NCI-H2107 (cell line): ENCODE measurements at places on chromosomes 16 and 17.

DNA sequence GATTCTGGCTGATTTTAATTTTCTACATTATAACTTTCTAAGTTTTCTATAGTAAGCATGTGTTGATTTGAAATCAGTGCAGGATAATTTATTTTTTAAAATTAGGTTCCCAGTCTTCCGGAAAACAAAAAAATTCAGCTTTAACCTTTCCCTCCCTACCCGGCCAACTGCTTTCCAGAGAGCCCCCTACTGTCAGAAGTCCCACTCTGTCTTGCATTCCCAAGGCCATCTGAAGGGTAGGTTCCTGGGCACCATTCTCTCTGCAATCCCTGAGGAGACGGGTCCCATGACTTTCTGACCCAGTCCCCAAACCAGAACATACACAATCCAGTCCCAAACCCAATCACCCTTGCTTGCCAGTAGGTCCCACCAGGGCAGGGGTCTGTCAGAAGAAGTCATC is 200.3 kb downstream of the CYLD start:
- DNase-seq = no peak

DNA sequence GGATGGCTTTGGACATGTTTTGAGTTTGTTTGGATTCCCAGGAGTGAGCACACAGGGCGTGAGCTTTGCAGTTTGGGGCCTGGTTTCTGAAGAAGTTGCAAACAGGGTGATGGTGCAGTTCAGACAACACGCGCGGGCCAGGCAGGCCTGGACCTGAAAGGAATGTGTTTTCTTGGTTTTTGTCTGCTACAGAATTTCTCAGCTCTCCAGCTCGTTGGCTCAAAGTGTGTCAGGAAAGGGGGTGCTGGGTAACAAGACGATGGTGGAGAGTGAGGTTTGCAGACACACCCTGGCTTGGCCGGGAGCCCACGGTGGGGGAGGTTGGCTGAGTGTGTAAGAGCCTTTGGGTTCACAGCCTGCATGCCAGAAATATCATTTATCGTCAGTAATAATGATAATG is 82.3 kb downstream of the CMIP start:
- no peak for DNase-seq

DNA sequence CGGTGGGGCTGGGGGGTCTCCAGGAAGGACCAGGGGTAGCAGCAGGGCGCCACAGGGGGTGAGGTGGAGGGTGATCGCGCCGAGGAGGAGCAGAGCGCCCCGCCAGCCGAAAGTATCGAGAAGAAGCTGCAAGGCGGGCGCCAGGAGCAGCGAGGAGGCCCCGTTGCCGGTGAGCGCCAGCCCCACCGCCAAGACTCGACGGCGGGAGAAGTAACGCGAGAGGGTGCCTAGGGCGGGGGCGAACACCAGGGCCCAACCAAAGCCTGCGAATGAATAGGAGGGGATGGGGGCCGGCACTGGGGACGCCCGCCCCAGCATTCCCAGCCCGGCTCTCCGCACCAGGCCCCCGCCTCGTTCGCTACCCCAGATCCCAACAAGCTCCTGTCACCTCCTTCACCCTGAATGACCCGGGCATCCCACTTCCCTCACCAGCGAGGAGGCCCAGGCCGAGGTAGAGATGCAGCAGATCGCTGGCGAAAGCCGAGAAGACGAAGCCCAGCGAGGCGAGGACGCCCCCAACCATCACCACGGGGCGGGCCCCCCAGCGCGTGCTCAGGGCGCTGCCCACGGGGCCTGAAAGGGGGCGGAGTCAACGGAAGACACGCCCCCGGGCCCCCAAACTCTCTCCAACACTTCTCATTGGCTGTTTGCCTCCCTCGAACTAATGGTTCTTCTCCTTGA is 1.3 kb downstream of the SLC16A11 start:
- DNase-seq = no peak

DNA sequence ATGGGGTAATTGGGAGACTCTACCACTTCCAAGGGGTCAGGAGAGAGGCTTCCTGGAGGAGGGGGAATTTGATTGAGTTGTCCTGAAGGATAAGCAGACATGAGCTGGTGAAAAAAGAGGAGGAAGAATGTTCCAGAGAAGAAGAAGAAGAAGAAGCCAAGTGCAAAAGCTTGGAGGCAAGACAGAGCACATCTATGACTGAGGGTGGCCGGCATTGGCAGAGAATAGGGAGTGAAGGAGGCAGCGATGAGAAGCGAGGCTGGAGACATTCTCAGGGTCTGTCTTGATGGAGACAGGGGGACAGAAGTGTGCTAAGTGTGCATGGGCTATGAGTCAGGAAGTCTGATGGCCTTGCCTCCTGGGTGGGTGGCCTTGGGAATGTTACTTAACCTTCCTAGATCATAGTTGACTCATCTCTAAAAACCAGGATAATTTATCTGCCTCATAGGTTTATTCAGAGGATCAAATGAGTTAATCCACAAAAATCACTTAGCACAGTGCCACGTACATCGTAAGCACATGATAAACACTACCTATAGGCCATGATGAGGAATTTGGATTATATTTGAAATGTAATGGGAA is 171.7 kb downstream of the ABCC12 start:
- DNase-seq = no peak
